ENCODE measurements at places on chromosomes 12 and 14. TPM values are rescaled to one million over a fixed set of nuclear protein-coding genes. Genes with fewer than 3 reads are reported as not detected.
A peak's percentile ranks its signal among the peaks of the same experiment; 100 is the strongest.

The C12orf57 gene
- 185 TPM for total RNA-seq

The CTSG gene
- not detected for total RNA-seq

The NOS1 gene
- total RNA-seq = 2.0 TPM

The AICDA gene
- total RNA-seq = not detected

The PTPRB gene
- total RNA-seq = 1.1 TPM

The CMKLR1 gene
- 1.7 TPM for total RNA-seq

The SLC17A8 gene
- 0.11 TPM for total RNA-seq

The CHD8 gene
- total RNA-seq = 140 TPM

The BICDL1 gene
- 26.9 TPM for total RNA-seq

The KRT71 gene
- total RNA-seq = not detected

The ETNK1 gene
- 82.7 TPM for total RNA-seq

The PIK3C2G gene
- not detected for total RNA-seq

DNA sequence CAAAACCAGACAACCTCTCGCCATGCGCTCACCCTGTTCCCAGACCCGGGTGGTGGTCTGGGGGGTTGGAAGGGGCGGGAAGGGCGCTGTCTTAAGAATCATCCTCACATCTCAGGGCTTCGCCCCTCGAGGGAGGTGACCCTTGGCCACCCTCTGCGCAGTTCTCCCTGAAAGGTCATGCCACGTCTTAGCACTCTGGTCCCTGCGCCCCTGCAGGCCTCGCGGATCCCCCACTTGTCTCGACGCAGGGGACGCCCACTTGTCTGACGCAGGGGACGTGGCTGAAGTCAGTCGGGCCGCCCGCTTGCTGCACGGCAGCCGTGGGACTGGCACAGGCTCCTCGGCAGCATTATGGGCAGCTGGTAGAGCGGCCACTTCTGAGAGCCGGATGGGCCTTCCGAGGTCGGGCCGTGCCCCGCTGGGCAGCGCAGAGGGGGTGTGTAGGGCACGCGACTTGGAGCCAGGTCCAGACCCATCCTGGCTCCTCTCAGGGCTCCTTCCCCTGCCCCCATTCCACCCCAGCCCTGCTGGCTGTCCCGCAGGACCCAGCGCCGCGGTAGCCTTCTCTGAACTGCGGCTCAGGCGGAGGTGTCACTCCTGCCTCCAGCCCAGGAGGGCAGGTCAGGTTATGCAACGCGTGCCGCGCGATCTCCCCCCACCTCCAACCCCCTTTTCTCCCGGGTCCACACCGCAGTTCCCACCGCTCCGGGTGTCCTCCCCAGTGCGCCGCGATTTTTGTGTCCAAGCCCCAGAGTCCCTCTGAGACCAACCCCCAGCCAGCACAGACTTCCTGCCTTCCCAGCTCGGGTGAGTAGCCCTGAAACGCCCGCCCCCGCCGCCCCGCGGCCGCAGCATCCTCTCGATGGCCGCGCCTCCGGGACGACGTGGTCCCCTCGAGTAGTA lies 40.9 kb upstream of the CAPRIN2 start:
- no peak for DNase-seq
- H3K4me1 ChIP-seq = peaks cover 17% of the 10 kb centered on the region
- H3K36me3 ChIP-seq = no peaks in the 10 kb centered on the region
- H3K4me3 ChIP-seq = peak overlapping the region; percentile 79
- no peak overlapping the region for H3K27ac ChIP-seq

DNA sequence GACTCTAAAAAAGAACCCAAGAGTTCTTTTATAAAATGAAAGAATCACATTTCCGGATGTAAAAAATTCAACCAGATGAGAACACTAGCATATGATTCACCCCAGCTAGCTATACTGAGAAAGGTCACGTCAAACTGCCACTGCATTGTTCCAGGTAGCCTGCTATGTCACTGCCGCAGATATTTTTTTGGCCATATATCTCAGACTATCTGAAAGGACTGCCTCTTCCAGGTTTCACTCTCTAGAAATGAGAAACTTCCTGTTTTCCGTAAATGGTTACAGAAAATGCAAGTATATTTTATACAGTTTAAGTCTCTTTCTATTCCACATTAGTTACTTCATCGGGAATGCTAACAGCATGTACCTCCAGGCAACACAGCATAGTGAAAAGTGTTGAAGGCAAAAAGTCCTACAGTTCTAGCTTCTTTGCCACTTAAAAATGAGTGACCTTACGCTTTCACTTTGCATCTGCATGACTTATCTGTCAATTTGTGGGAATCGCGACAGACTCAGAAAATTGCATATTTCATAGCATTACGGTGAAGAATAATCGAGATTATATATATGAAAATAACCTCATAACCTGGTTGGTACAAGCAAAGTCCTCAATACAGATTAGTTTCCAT lies 105.2 kb downstream of the MED13L start:
- H3K4me1 ChIP-seq = no peaks in the 10 kb centered on the region
- H3K27me3 ChIP-seq = no peaks in the 10 kb centered on the region
- H3K27ac ChIP-seq = no peak overlapping the region
- no peak overlapping the region for H3K4me3 ChIP-seq
- no peaks in the 10 kb centered on the region for H3K36me3 ChIP-seq

- DNase-seq = no peak
- H3K36me3 ChIP-seq = no peaks in the 10 kb centered on the region
- H3K4me3 ChIP-seq = no peak overlapping the region
- H3K4me1 ChIP-seq = no peaks in the 10 kb centered on the region
- H3K27me3 ChIP-seq = no peaks in the 10 kb centered on the region
- no peak overlapping the region for H3K27ac ChIP-seq
These were observed 220.8 kb downstream of the CHST11 start for GRCh38 chr12:104677441-104678089.

- no peaks in the 10 kb centered on the region for H3K4me1 ChIP-seq
- H3K27me3 ChIP-seq = no peaks in the 10 kb centered on the region
- no peak for DNase-seq
- H3K27ac ChIP-seq = no peak overlapping the region
These were observed 207.8 kb downstream of the NAV3 start for GRCh38 chr12:78038541-78038940.

GRCh38 chr12:113049976-113050742 lies 6.4 kb upstream of the DTX1 start:
- no peaks in the 10 kb centered on the region for H3K36me3 ChIP-seq
- no peaks in the 10 kb centered on the region for H3K4me1 ChIP-seq
- no peak overlapping the region for H3K4me3 ChIP-seq

DNA sequence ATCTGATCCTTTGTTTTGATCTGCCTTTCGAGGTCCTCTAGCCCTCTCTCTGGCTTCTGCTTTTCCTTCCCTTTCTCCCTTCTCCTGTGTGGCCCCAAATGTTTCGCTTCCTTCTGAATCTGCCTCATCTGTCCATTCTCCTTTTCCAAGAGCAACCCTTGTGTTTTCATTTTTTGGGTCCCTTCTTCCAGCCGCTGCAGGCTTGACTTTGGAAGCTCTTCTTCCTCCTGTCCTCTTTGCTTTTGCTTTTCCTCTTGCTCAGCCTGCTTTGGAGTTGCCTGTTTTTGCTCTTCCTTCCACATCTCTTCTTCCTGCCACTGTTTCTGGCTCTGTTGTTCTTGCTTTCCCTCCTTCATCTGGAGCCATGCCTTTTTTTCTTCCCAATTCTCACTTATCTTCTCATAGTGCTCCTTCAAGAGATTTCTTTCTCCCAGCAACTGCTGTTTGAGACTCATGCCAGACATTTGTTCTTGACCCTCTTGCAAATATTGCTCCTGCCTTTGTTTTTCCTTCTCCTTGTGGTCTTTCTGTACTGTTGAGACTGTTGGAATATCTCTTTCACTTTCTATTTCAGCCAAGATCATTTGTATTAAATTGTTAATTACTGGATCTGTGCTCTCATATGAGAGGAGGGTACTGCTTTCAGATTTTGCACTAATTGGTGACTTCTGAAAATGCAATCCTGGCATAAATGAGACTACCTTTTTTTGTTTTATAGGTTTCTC lies 42.4 kb downstream of the FAM186A start:
- no peaks in the 10 kb centered on the region for H3K4me1 ChIP-seq
- no peaks in the 10 kb centered on the region for H3K36me3 ChIP-seq
- H3K27me3 ChIP-seq = no peaks in the 10 kb centered on the region
- no peak overlapping the region for H3K4me3 ChIP-seq

DNA sequence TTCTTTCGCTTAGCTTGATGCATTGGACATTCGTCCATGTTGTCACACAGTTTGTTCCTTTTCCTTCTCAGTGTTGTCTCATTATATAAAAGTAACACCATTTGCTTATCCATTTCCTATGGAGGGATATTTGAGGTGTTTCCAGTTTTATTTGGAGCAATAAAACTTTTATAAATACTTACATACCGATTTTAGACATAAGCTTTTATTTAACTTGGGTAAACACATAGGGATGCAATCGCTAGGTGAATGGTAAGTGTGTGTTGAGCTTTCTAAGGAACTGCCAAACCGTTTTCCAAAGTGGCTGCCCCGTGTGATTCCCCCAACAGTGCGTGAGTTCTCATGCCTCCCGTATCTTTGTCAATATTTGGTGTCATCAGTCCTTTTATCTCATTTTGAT lies 95.2 kb upstream of the DYNC1H1 start:
- no peak overlapping the region for H3K4me3 ChIP-seq
- H3K27ac ChIP-seq = no peak overlapping the region
- H3K27me3 ChIP-seq = no peaks in the 10 kb centered on the region
- no peak for DNase-seq
- H3K36me3 ChIP-seq = no peaks in the 10 kb centered on the region
- H3K4me1 ChIP-seq = no peaks in the 10 kb centered on the region

- peak; percentile 41 for DNase-seq
- H3K27me3 ChIP-seq = no peaks in the 10 kb centered on the region
- H3K27ac ChIP-seq = no peak overlapping the region
- no peaks in the 10 kb centered on the region for H3K36me3 ChIP-seq
- H3K4me1 ChIP-seq = no peaks in the 10 kb centered on the region
These were observed 5.1 kb downstream of the EVL start for GRCh38 chr14:100070310-100070709.

DNA sequence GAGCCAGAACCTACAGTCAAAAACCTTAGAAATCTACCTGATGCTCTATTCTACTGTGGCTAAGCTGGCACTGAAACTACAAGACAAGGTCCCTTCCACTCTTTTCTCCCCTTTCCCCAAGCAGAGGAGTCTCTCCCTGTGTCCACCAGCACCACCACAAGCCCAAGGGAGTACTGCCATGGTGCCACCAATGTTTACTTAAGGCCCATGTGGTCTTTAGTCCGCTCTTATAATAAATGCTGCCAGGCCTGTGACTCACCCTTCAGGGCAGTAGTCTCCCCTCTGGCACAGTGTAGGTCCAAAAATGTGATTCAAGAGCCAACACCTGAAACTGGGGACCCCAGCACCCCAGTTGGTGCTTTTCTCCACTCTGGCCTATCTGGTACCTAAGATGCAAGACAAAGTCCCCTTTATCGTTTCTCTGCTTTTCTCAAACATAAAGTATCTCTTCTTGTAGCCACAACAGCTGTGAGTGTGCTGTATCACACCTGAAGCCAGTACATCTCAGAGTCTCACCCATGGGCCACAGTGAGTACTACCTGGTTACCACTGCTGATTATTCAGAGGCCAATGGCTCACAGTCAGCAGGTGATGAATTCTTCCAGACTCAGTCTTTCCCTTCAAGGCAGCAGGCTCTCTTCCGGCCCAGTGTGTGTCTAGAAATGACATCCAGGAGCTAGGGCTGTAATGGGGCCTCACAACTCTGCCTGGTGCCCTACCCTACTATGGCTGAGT lies 29.3 kb downstream of the SLC38A2 start:
- no peak for DNase-seq
- no peaks in the 10 kb centered on the region for H3K4me1 ChIP-seq
- no peak overlapping the region for H3K27ac ChIP-seq
- H3K4me3 ChIP-seq = no peak overlapping the region
- no peaks in the 10 kb centered on the region for H3K36me3 ChIP-seq
- H3K27me3 ChIP-seq = no peaks in the 10 kb centered on the region

- H3K4me1 ChIP-seq = no peaks in the 10 kb centered on the region
- H3K27me3 ChIP-seq = no peaks in the 10 kb centered on the region
- H3K27ac ChIP-seq = no peak overlapping the region
- no peaks in the 10 kb centered on the region for H3K36me3 ChIP-seq
- no peak overlapping the region for H3K4me3 ChIP-seq
These were observed 129.8 kb downstream of the PIK3C2G start for GRCh38 chr12:18391151-18391550.

- no peaks in the 10 kb centered on the region for H3K4me1 ChIP-seq
- no peak for DNase-seq
- no peaks in the 10 kb centered on the region for H3K27me3 ChIP-seq
- H3K4me3 ChIP-seq = no peak overlapping the region
These were observed 36.7 kb downstream of the SPATS2 start for GRCh38 chr12:49403971-49404450.

GRCh38 chr14:71408362-71409030 lies 501.2 kb downstream of the PCNX1 start:
- DNase-seq = no peak
- H3K27ac ChIP-seq = no peak overlapping the region

DNA sequence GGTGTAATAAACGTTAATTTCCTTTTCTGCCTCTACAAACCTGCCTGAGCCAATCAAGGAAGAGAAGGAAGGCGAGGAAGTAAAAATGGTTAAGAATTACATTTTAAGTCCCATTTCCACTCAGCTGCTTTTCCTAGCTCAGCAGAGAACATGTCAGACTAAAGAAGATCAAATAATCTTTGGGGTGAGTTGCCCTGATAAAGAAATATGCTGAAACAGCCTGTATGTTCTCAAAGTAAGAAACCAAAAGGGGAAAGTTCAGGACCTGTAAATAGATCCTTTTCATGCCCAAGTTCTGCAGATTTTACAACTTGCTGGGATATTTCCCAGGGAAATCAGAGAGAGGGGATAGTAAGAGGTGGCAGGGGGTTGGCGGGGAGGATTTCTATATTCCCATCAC lies 55.5 kb downstream of the PHLDA1 start:
- H3K27ac ChIP-seq = no peak overlapping the region
- no peak for DNase-seq
- peaks cover 12% of the 10 kb centered on the region for H3K4me1 ChIP-seq
- no peaks in the 10 kb centered on the region for H3K27me3 ChIP-seq

- H3K4me3 ChIP-seq = no peak overlapping the region
- peaks cover 3% of the 10 kb centered on the region for H3K36me3 ChIP-seq
- H3K27me3 ChIP-seq = no peaks in the 10 kb centered on the region
- no peak for DNase-seq
- no peaks in the 10 kb centered on the region for H3K4me1 ChIP-seq
These were observed 7.7 kb downstream of the FBXW8 start for GRCh38 chr12:116918464-116918863.

DNA sequence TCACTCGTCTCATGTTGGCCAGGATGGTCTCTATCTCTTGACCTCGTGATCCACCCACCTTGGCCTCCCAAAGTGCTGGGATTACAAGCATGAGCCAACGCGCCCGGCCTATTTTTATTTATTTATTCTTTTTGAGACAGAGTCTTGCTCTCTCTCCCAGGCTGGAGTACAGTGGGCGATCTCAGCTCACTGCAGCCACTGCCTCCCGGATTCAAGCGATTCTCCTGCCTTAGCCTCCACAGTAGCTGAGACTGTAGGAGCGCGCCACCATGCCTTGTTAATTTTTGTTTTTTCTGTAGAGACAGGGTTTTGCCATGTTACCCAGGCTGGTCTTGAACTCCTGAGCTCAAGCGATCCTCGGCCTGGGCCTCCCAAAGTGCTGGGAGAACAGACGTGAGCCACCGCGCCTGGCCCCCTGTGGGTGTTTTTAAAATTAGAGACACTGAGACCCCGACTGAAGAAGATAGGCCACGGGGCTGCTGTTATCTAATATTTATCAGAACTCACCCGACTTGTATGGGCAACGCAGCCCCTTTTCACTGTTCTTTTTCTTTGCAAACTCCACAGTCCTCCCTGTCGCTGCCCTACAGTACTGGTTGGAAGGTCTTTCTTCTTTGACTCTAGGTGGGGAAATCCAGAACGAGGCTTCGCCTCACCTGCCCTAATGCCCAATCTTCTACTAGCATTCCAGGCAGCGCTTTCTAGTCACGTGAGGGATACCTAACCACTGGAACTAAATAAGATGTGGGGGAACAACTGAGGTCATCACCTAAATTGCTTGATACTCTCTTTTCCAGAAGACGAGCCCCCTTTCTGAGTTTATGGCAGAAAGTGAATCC lies 1.4 kb upstream of the GABARAPL1 start:
- peaks cover 2% of the 10 kb centered on the region for H3K4me1 ChIP-seq
- no peak overlapping the region for H3K27ac ChIP-seq
- no peaks in the 10 kb centered on the region for H3K36me3 ChIP-seq
